Hematopoietic multipotent progenitor cell treated with erythropoietin and hydrocortisone succinate and interleukin-3 and kit ligand, for 6 days (in vitro differentiated cells): ENCODE measurements at places on chromosomes 1 and 21.

GRCh38 chr21:41294548-41295231 lies 21.9 kb upstream of the FAM3B start:
- no peak for DNase-seq

GRCh38 chr1:101290119-101290921 lies 53.5 kb downstream of the S1PR1 start:
- DNase-seq: no peak

DNA sequence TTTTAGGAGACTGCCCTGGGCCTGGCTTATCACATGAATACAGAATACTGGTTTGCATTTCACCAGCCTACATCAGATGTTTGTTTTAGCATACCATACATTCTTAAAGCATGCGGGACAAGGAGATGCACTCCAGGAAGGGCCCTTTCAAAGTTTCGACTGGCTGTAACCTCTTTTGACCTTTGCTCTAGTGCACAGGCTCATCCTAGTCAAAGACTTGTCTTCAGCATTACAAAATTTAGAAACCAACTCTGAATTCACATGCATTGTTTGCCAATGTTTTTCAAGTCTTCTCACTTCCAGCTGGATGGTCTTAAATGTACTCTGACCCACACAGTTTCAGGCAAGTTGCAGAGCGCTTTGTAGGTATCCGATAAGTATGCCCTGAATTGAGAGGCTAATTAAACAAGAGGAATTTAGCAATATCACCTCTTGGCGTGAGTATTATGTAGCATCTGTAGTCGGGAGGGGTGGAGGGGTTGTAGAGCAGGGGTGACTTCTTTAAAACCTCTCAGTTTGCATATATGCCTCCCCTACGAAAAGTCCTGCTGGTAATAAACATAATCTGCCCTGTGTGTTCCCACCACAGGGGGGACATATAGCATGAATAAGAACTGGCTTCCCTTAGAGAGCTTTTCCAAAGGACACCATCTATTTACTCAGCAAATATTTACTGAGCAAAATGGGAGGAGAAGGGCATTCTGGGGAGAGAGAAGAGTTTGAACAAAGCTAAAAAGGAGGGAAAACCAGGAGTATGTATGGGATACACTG lies 24.4 kb upstream of the AHCYL1 start:
- DNase-seq: no peak

- DNase-seq: no peak
Measured at GRCh38 chr1:217861658-217862057, 230.5 kb downstream of the SPATA17 start.

DNA sequence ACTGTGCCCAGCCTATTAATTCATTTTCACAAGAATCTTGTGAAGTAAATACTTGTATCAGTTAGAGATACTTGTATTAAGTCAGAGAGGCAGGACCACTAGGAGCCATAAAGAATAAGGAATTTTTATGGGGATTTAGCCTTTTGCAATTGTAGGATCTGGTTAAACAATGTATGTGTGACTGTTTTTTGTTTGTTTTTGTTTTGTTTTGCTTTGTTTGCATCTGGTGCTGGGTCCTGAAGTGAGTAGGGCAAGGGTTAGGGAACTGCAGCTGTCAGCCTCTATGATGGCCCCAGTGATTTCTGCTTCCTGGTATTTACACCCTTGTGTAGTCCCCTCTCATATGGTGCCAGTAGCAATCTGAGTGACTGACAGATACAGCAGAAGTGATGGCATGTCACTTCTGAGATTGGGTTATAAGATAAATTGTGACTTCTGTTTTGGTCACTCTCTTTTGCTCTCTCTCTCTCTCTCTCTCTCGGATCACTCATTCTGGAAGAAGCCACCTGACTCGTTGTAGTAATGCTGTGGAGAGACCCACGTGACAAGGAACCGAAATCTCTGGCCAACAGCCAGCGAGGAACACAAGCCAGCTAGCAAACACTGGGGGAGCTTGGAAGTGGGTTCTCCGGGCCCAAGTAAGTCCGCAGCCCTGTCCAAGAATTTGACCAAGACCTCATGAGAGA lies 96.2 kb upstream of the MARK1 start:
- DNase-seq: no peak

GRCh38 chr1:114458237-114458777 lies 52.7 kb downstream of the TRIM33 start:
- peak; percentile 72 for DNase-seq

DNA sequence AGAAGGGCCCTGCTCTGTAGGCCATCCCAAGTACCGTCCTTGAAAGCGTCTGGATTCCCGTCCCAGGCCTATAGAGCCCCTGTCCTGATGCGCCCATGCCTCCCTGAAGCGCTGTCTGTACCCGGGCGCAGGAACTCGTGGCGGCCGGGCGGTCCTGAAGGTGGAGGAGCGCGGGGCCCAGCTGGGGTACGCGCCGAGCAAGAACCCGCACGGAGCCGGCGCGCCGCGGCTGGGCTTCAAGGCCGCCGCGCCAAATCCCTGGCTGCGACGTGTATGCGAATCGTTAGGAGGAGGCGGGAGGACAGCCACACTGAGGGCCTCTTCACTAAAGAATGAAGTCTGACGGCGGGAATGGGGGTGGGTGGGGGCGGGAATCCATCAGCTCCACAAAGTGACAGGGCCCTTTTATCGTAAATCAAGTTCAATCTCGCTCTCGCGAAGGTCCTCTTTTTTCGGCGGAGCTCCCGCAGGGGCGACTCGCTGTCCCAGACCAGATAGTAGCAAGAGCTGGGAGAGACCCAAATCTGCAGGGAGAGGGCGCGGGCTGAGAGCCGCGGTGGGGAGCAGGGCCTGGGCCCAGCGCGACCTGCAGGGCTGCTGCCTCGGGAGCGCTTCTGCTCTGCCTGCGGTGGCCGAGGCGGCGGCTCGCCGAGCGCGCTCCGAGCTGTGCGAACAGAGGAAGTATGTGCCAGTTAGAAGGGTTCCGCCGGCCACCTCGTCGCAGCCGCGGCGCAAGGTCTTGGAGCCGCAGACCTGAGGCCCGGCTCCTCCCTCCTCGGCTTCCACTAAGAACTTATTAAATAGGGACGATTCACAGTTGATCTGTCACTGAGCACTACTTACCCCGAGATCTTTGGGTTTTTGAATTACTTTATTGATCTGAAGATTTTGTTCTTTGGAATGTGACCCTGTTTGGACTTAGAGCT lies 10.4 kb downstream of the BARHL2 start:
- DNase-seq: peak; percentile 48

DNA sequence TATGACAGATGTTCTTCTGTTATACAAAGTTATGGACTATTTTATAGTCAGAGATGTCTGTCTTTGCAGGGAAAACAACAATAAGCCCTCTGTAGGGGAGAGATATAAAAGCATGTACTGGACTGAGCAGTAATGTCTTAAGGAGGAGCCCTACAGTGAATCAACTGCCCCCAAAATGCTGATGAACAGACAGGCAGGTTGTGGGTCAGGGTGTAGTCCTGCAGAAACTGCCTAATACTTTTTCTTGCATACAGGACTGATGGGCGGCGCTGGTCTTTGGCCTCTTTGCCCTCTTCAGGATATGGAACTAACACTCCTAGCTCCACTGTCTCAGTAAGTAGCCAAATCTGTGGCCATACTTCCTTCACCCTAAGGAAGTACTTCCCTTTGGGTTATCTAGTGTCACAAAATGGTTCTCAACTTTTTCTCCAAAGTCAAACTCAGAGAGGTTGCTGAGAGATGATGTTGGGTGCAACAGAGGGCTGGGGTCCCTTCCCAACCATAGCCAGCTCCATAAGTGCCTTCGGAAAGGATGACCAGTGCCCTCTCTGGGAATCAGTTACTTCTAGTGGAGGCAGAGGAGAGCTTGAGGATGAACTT lies 129.8 kb downstream of the PIK3R3 start:
- DNase-seq: no peak

DNA sequence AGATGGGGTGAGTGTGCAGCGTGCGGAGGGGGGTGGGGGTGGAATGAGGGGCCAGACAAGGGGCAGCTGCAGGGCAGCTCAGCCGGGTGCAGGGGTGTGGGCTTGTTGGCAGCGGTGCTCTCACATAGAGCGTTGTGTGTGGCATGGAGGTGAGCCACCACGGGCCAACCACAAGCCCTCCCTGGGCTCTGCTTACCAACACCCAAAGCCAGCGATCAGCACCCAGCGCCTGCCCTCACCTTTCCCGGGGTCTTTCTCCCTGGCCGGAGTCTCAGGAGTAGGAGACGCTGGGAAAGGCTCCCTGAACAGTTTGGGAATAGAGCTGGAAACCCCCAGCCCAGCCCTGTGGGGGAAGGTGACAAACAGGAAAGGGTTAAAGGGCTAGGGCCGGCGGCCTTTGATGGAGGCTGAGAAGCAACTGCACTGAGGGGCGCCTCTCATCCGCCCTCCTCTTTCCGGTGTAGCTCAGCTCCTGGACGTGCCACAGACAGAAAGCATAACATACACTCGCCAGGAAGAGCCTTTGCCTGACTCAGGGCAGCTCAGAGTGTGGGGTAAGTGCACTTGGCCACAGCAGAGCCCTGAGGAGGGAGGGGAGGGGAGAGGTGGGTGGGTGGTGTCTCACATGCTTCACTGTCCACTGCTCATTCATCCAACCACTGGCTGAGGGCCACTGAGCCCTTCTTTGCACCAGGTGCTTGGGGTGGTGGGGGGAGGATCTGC lies 577 bp downstream of the IKBKE start:
- peak; percentile 43 for DNase-seq

- DNase-seq: no peak
Measured at GRCh38 chr1:85171721-85172120, 29.1 kb downstream of the SYDE2 start.

DNA sequence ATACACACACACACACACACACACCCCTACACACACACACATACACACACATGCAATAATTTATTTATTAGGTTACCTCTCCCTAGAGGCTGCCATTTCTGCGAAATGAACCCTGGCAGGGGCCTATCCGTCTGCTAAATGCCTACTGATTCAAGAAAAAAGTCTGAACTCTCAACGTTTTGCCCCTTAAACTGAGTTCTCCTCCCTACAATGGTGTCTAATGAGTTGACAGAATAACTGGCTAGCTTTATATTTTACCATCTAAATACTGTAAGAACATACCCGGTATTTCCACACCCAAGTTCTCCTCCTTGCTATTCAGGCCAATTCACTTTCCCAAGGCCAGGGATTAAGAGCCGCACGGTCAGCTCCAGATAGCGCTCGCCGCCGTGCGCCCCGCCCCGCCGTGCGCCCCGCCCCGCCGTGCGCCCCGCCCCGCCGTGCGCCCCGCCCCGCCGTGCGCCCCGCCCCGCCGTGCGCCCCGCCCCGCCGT lies 339 bp upstream of the RNPC3 start:
- DNase-seq: peak; percentile 76

- DNase-seq: peak; percentile 45
Measured at GRCh38 chr1:111489604-111490003, 13.8 kb downstream of the ADORA3 start.

DNA sequence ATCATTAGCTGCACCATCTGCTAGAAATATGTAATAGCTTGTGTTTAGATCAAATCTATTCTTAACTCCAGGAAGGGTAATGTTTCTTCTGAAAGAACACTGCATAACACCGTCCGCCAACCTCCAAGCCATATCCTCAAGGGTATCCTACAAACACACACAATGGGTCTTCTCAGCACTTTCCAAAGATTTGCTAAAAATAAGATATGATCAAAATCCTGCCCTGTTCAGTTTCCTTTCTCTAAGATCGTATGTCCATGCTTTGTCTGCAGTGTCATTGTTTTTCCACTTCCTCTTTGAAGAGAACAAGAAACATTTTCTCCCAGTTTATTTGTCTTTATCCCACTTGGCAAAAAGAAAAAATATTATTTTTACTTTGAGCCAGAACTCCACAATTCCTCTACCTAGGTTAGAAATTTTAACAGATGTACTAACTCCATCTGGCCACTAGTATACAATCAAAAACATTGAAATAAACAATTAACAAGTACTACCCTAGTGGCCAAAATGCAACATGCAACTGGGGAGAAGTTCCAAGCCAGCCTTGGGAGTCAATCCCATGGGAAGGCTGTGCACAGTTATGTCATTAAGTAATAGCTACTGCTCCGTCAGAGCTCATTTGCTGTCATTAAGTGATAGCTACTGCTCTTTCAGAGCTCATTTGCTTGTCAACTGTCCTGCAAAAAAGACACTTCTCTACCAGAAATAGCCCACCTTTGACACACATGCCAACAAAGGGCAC lies 37.8 kb downstream of the FRRS1 start:
- DNase-seq: peak; percentile 63

- no peak for DNase-seq
Measured at GRCh38 chr1:23441446-23442148, 17.0 kb upstream of the TCEA3 start.

- DNase-seq: no peak
Measured at GRCh38 chr1:22257290-22258275, 114.7 kb upstream of the WNT4 start.

GRCh38 chr1:195894411-195894810 lies 713.8 kb downstream of the KCNT2 start:
- no peak for DNase-seq

GRCh38 chr1:55916481-55916880 lies 662.9 kb downstream of the PLPP3 start:
- DNase-seq: no peak

GRCh38 chr1:27604579-27605299 lies 795 bp upstream of the AHDC1 start:
- no peak for DNase-seq

- no peak for DNase-seq
Measured at GRCh38 chr1:24985737-24986136, 55.7 kb upstream of the RUNX3 start.

DNA sequence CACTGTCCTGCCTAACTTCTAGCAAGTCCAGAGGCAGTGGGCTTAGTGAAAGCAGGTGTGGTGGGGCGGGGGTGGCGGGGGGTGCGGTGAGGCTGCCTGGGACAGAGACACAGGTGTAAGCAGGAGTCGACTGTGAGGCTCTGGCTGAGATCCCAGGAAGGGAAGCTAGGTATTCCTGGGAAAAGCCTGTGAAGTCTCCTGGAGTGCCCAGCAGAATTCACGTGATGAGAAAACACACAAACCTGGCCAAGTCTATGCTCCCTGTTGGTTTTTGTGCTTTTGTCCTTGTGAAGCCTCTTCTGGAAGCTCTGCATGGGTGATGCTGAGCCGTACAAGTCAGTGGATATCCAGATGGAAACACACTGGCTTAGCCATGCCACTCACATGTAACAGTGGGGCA lies 5.3 kb downstream of the GALNT2 start:
- DNase-seq: no peak

DNA sequence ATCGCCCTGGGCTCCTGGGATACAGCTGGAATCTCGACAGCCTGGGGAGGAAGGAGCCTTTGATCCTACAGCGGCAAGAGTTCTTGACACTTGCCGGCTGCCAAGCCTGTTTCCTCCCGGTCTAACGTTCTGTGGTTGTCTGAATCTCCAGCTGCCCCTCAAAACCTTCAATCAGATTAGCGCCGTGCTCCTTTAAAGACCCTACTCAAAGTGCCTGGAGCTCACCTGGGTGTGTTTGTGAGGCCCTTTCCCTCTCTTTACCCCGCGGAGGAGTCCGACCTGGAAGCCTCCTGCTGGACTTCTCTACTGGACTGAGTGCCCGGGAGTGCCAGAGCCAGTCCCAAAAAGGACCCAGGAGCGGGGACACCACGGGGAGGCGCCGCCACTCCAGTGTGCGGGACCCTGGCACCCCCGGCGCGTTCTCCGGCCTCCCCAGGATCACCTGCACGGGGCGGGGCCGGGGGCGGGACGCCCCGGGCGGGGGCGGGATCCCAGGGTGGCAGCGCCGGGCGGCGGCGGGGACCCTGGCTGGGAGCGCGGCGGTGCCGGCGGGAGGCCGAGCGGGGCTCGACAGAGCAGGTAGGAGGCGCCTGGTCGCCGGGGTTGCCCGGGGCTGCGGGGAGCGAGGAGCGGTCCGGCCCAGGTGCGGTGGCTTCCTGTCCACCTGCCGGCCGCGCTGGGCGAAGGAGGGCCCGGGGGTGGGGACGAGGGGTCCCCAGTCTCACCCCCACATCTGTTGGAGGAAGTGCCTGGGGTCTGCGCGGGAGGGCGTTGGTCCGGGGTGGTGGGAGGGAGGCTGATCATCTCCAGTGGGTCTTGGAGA lies at the start of gene NCMAP:
TSS of gene NCMAP (plus strand) at position 497 of the 823 bp plus-strand sequence. CDS start 39,344 bp downstream, outside the sequence.
- no peak for DNase-seq

GRCh38 chr1:58620926-58621325 lies 43.9 kb upstream of the TACSTD2 start:
- DNase-seq: no peak
